Spinal cord (tissue), 10 donors: ENCODE measurements at places on chromosomes 7 and 10. TPM values are rescaled to one million over a fixed set of nuclear protein-coding genes. Genes with fewer than 3 reads are reported as not detected.

The ANXA7 gene
- 72.3 TPM for total RNA-seq

The NPY gene
- 15.2 TPM for total RNA-seq

The CALML3 gene
- not detected for total RNA-seq

The CYP3A5 gene
- total RNA-seq: 8.4 TPM

The CBLL1 gene
- total RNA-seq: 28.9 TPM

The SFTPA1 gene
- not detected for total RNA-seq

The PDIA4 gene
- 123 TPM for total RNA-seq

The WASHC2C gene
- total RNA-seq: 44.6 TPM

The SLC13A1 gene
- not detected for total RNA-seq

The HOXA5 gene
- 32.1 TPM for total RNA-seq

The CCL24 gene
- total RNA-seq: not detected

The ATRNL1 gene
- total RNA-seq: 60.2 TPM

The PPP1R9A gene
- total RNA-seq: 41.4 TPM

The ECHDC3 gene
- 2.4 TPM for total RNA-seq

The TMEM176A gene
- 24.2 TPM for total RNA-seq

The SDK1 gene
- 10.4 TPM for total RNA-seq

The NKX6-2 gene
- total RNA-seq: 16.9 TPM
